ENCODE measurements at places on chromosomes 11 and 22. TPM values are rescaled to one million over a fixed set of nuclear protein-coding genes. Genes with fewer than 3 reads are reported as not detected.

DNA sequence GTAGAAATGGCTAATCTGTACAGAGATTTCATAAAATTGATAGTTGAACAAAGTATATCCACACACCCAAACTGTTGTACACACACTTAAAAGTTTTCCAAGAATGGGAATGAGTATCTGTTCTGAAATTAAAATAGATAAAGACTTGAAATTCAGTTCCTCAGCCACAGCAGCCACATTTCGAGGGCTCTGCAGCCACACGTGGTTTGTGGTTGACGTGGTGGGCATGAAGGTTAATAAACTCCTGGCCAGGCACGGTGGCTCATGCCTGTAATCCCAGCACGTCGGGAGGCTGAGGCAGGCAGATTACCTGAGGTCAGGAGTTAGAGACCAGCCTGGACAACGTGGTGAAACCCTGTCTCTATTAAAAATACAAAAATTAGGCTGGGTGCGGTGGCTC, 24.0 kb downstream of the TPST2 start:
- DNase-seq, result no peak

Gene OR4C45
- not detected for total RNA-seq

Gene PRG3
- total RNA-seq, result 1.4 TPM

Gene KREMEN1
- total RNA-seq, result 27.5 TPM

DNA sequence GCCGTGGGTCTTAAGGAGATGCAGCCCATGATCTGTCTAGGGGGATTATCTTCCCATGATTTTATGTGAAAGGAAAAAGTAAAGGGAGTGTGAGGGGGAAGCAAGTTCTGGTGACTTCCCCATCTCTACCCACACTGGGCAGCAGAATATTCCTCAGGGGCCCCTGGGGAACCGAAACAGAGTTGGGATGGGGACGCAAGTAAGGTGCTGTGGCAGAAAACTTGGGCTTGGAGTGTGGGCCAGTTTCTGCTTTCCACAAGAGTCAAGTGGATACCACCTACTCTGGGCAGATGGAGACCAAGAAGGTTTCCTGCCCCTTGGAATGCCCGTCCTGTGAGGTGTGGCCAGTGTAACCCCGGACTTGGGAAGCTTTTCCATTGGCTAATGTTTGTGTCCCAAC, 64.4 kb downstream of the SGSM3 start:
- DNase-seq, result no peak

DNA sequence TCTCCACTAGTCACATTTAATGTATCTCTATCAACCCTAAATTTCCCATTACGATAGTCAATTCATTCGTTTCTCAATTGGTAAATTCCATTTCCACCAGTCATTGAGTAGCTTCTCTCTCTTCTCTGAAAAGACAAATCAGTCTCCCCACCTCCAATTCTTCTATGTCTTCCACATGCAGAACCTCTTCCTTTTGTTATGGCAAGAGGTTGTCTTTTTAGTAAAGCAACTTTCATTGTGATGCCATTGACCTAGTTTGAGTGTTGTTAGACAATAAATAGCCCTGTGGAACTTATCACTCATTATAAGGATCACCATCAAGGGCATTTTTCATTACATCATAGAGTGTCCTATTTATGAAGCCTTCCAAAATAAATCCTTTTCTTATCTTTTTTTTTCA, 340.9 kb downstream of the LRRC4C start:
- DNase-seq, result no peak

DNA sequence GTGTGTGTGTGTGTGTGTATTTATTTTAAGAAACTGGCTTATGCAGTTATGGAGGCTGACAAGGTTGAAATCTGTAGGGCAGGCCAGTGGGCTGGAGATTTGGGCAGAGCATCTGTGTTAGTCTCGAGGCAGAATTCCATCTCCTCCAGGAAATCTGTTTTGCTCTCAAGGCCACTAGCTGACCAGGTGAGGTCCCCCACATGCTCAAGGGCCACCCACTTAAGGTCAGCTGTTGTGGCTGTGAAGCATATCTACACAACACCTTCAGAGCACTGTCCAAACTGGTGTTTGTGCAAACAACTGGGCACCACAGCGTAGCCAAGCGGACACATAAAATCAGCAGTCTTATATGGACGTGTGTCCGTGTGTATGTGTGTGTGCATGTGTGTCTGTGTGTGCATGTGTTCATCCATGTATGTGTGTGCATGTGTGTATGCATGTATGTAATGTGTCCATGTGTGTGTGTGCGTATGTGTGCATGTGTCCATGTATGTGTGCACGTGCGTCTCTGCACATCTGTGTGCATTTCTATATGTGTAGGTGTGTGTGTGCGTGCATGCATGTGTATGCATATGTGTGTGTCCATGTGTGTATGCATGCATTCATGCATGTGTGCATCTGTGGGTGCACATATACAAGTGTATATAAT, 400.9 kb downstream of the BRD1 start:
- DNase-seq, result no peak

- DNase-seq, result no peak
These were observed 171.5 kb upstream of the B3GAT1 start for GRCh38 chr11:134583397-134583990.

DNA sequence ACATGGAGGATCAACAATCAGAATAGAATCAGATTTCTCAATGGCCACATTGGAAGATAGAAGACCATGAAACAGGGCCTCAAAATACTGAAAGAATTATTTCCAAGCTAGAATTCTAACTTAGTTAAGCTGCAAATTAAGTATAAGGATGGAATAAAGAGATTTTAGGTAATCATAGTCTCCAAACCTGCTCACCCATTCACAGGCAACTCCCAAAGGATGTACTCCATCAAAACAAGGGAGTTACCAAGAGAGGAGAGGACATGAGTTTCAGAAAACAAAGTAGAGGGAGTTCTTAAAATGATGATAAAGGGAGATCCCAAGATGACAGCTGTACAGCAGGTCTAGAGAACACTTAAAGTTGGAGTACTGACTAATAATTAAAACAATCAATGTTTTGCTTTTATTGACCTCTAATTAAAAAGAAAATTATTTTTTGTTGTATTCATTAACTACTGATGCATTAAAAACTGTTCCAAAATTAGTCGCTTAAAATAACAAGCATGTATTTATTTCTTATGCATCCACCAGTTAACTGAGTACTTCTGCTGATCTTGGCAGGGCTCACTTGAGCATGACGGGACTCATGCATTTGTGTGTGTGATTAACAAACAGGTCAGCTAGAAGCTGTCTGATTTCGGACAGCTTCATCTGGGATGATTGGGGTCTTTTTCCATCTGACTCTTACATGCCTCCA, 95.6 kb downstream of the CD44 start:
- no peak for DNase-seq

DNA sequence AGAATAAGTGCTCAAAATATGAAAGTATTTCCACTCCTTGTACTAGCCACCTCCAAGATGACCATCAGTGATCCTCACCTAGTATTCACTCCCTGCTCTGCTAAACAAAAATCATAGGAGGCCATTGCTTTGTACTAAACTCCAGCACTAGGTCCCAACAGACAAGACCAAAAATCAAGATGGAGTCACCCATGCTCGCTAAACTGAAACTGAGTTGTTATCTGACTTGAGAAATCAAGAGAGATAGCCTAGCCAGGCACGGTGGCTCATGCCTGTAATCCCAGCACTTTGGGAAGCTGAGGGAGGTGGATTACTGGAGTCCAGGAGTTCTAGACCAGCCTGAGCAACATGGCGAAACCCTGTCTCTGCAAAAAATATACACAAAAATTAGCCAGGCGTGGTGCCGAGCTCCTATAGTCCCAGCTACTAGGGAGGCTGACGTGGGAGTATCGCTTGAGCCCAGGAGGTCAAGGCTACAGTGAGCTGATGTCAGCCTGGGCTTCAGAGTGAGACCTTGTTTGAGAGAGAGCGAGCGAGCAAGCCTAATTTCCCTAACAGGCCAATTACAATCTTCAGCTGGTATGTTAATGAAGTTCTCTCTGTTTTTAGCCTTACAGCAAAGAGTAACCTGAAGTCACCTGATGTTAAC, 9.3 kb downstream of the SEC14L6 start:
- DNase-seq, result no peak

DNA sequence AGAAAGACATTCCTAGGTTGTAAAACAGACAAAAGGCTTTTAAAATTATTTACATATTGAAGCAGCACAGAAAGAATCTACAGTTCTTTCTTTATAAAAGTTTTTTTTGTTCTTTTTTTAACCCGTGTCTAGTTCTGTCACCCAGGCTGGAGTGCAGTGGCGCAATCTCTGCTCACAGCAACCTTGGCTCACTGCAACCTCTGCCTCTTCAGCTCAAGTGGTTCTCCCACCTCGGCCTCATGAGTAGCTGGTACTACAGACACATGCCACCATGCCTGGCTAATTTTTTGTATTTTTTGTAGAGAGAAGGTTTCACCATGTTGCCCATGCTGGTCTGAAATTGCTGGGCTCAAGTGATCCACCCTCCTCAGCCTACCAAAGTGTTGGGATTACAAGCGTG, 3.8 kb upstream of the INCENP start:
- peak; percentile 52 for DNase-seq

DNA sequence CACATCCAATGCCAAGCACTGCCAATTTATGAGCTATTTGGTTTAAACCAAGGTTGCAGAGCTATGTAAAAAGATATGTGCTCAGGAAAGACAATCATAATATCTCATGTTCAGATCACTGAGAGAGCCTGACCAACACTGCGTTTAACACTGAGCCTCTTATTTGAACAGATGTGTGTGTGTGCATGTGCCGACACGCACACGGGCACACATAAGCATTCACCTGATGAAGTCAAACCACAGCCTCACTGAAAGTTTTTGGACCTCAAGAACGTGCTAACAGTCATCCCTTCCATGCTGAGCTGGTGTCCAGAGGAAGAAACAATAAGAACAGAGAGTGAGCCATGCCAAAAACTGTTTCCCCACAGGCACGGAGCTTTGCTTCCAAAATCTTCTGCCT, 23.4 kb downstream of the HPS4 start:
- no peak for DNase-seq

- DNase-seq, result no peak
These were observed 939.0 kb downstream of the BRD1 start for GRCh38 chr22:48888466-48889208.

DNA sequence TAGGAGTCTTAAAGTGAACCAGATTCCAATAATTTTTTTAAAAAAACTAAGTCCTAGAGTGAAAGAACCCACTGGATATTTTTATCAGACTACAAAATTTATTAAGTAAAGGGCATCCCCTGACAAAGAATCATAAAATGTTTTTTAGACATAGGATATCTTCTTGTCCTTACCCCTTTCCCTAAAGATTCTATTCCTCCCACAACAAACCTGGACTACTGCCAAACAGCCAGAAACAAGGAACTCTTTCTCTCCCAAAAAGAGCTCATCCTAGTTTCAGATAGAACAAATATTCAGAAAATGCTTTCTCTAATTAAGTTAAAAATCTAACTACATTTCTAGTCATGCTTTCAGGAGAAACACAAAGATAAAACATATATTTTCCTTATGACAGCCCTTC, 327.1 kb downstream of the FAM181B start:
- no peak for DNase-seq

DNA sequence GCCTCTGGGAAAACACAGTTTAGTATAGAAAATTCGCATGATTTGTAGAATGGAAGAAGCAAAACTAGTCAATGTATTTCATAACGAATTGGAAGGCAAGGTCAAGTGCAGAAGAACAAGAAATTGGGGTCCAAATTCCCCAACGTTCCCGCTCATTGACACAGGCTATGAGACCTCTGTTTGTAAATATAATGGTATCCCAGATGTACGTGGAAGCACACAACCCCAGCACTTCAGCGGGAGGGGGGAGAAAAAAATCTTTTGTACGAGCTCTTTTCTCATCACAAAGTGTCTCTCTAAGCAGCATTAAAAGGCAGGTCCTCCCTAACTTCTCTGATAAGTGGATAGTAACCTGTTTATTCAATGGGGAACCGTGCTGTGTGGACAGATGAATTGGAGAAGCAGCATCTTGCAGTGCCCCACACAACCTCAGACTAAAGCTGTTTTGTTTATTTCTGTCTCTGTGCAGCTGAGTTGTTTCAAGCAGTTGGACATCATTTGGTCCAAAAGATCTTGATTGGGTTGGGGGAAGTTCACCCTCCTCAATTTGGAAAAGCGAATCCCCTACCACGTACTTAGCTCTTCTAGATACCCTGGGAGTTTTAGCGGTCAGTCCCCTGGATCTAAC, 1.1 kb upstream of the GAB2 start:
- peak; percentile 61 for DNase-seq

GRCh38 chr22:35476341-35476740, 64.3 kb upstream of the RASD2 start:
- no peak for DNase-seq

Gene TAGLN
- total RNA-seq, result 172 TPM

Gene TSGA10IP
- total RNA-seq, result 0.34 TPM

Gene TRIM49
- total RNA-seq, result not detected

Gene AIFM3
- total RNA-seq, result 0.48 TPM

DNA sequence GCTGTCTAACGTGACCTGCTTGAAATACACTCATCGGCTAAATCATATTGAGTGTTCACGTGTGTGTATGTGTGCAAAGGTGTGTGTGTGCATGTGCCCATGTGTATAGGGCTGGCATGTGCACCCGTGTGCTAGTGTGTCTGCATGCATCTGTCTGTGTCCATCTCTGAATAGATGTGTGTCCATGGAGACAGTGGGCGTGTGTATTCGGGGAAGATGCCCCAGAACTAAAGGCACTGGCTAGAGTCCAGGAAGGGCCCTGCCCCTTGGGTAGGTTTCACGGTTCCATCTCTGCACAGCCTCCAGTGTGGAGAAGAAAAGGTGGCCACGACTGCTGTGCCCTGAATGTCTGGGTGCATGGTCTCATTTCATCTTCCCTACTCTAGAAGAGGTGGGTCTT, 220.3 kb downstream of the MN1 start:
- no peak for DNase-seq

Gene SLC5A12
- total RNA-seq, result not detected

Gene GTSE1
- 2.3 TPM for total RNA-seq

GRCh38 chr22:43099095-43099494, 9.9 kb upstream of the TTLL1 start:
- no peak for DNase-seq

Gene TNNI2
- 3.1 TPM for total RNA-seq

GRCh38 chr11:113281052-113281725, 33.2 kb upstream of the TTC12 start:
- no peak for DNase-seq

DNA sequence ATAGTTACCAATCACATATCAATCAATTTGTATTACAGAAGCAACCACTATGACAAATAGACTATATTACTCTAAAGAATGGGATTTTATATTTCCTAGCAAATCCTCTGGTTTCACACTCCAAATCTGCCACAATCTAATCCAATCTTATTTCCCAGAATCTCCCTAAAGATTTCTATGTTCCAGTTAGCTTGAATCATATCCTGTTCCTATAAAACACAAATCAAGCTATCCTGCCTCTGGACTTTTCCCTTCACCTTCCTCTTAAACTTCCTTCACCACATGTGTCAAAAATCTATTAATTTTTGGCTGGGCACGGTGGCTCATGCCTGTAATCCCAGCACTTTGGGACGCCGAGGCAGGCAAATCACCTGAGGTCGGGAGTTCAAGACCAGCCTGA, 50.0 kb downstream of the PIK3C2A start:
- DNase-seq, result no peak

- no peak for DNase-seq
These were observed 147.6 kb downstream of the ME3 start for GRCh38 chr11:86524620-86525352.

Measured in lung (tissue), 17 donors.